Epithelial cell of proximal tubule (primary cell): ENCODE measurements at places on chromosomes 11 and 22. TPM values are rescaled to one million over a fixed set of nuclear protein-coding genes. Genes with fewer than 3 reads are reported as not detected.

DNA sequence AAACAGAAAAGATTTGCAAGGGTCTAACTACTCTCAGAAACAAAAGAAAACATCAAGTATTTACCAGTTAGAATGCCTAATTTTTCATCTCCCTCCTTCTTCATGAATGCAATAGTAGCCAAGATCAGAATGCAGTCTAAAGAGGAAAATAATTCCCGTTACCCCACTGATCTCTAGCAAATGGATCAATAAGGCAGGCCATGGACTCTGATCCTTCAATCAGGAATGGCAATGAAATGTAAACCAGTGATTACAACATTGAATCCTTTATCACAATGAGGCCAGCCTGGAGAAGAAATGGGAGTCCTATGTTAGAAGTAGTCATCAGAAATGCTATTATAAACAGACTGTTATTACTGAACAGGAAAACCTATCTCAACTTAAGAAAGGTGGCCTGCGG lies 106.6 kb downstream of the APOL5 start:
- DNase-seq = no peak

The PRR33 gene
- not detected in 2 replicates for total RNA-seq

DNA sequence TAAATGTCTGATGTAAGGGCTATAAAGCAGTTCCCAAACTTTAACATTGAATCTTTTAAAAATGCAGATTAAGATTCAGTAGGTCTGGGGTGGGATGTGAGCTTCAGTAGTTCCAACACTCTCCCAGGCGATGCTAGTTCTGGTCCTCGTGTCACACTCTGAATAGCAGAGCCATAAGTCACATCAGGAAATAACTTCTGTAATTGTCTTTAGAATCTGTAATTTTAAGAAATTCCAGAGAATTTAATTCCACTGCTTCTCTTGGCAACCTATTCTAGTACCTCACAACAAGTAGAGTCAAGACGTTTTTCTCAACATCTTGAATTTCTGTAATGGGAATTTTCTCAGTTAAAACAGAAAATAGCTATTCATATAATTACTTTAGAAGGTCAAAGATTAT lies 223.1 kb downstream of the TMEM135 start:
- no peak for DNase-seq

GRCh38 chr22:32996702-32997101 lies 61.5 kb downstream of the SYN3 start:
- DNase-seq = no peak

DNA sequence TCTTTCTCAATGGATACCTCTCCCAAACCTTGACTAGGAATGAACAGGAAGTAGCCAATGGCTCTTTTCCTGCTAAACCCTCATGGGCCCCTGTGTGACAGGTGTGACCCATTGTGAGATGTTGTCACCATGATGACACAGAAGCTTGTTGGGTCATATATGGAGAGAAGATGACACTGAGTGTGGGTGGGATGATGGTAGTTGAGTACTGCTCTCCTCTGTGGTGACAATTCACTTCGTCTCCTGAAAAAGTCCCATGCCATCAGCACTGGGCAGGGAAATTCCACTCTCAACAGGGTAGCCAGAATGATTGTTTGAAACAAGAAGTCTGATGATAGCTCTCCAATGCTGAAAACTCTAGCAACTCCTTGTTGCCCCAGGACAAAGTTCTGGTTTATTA lies 94.0 kb upstream of the SEZ6L start:
- no peak for DNase-seq
